Epithelial cell of proximal tubule (primary cell): ENCODE measurements at places on chromosomes 4 and X.

GRCh38 chr4:94469221-94469784, 17.6 kb downstream of the PDLIM5 start:
- DNase-seq: no peak

- DNase-seq: no peak
These were observed 57.4 kb downstream of the BCORL1 start for GRCh38 chrX:130039847-130040246.

DNA sequence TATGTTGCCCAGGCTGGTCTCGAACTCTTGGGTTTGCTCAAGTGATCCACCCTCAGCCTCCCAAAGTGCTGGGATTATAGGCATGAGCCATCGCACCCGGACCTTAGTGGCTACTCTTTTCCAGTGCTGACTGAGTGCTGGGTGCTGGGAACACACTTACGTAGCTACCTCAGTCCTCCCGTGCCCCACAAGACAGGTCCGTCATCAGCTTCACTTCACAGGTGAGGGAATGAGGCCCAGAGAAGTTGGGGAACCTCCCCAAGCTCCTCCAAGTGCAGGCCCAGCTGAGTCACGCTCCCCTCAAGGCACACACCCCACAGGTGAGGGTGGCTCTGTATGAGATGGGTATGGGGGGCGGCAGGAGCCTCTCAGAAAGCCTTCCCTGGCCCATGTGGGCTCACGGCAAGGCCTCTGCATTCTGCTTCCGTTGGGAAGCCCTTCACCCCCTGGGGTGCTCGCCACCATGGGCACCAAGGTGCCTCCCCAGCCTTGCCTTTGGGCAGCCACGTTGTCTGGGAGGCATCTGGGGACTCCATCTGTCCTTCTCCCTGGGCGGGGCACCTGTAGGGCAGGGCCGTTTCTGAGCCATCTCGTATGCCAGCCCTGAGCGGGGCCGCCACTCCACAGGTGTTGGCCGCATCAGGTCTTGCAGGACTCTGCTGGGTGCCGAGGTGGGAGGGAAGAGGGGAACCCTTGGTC, 28.4 kb downstream of the NSG1 start:
- DNase-seq: no peak

DNA sequence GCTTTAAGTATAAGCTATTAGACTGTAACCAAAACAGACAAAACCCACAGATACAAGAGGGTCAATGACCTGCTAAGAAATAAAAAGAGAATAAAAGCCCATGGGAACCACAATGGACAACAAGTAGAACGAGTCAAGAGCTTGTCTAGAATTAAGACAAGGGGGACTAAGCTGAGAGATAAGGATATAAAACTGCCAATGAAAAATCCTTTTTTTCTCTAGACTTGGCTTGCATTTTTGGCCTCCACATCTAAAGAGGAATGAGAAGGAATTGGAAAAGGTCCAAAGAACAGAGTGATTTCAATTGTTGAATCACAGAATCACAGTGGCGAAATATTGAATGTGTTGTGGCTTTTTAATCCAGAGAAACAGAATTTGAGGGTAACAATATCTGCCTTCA, 135.7 kb downstream of the QDPR start:
- DNase-seq: no peak

DNA sequence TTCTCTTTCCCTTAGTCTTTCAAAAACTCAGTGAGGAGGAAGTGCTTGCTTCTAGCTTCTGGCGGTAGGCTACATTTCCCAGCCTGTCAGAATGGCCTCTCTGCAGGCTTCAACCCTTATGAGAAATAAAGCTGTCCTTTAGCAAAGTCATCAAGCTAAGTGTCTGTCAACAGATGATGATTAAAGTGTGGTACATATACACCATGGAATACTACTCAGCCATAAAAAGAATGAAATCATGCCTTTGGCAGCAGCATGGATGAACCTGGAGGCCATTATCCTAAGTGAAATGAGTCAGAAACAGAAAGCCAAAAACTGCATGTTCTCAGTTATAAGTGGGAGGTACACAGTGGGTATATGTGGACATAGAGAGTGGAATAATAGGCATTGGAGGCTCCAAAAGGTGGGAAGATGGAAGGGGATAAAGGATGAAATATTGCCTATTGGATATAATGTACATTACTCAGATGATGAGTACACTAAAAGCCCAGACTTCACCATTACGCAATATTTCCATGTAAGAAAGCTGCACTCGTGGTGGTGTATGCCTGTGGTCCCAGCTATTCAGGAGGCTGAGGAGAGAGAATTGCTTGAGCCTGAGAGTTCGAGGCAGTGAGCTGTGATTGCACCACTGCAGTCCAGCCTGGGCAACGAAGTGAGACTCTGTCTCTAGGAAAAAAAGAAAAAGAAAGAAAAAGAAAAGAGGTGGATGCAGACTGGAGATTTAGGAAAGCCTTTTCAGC, 7.9 kb downstream of the TRIM2 start:
- no peak for DNase-seq

DNA sequence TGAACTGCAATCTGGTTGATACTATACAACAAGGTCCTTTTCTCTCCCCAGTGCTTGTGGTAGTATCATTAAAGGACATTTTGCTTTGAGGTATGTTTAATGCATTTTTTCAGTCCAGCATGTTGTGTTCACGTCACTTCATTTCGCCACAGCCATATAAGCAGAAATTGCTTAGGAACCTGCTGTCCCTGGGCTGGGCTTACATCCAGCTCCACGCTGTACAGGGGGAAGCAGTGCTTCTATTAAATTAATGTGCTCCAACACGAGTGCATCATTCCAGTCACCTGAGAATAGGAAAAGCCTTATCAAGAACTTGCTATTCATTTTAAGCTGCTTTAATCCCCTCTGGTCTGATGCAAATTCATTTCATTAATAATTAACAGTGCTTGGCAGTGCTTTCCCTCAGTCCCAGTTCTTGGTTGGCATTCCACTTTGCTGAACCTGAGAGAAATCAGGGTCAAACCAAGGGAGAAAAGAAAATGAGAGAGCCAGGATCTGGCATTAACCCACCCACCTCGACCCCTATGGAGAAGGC, 47.4 kb upstream of the PTCHD1 start:
- DNase-seq: peak; percentile 29

- no peak for DNase-seq
These were observed 15.6 kb downstream of the TET2 start for GRCh38 chr4:105162123-105162796.

DNA sequence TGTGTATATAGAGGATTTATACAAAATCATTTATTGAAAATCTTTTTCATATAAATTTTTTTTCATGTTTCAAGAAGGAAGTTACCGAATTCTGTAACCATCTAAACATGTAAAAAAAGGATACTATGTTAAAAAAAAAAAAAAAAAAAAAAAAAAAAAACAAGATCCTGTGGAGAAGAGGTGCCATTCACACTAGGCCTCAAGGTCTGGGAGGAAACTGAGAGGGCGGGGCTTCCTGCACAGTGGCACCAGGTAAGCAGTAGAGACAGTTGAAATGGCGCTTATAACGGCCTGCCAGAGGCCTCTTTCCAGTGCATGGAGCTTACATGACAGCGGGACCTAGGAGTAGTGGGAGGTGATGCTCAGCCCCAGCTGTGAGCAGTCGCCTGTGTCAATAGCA, 17.5 kb downstream of the TRAPPC2 start:
- no peak for DNase-seq

- no peak for DNase-seq
These were observed 2.1 kb downstream of the LEF1 start for GRCh38 chr4:108166441-108167315.

DNA sequence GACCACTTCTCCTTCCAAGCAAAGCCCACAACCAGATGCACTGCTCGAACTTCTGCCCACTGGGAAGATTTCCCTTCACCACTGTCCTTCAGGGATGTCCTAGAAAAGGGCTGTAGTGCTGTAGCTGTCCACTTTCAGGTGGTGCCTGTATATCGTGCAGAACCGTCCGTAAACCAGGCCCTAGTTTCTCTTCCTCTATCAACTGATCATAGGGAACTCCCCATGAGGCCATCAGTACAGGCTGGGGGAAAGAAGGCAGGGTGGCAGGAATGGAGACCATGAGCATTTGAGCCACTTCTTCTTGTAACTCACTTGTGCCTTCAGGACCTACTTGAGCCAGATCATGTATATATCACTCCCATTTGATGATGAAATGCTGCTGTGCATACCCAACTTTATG, 57.3 kb upstream of the FAM9B start:
- no peak for DNase-seq

- peak; percentile 41 for DNase-seq
These were observed 433 bp upstream of the COQ2 start for GRCh38 chr4:83285055-83285407.

GRCh38 chrX:96170626-96171025, 514.0 kb upstream of the DIAPH2 start:
- DNase-seq: no peak

- DNase-seq: no peak
These were observed 50.9 kb downstream of the TSC22D3 start for GRCh38 chrX:107724653-107725052.

DNA sequence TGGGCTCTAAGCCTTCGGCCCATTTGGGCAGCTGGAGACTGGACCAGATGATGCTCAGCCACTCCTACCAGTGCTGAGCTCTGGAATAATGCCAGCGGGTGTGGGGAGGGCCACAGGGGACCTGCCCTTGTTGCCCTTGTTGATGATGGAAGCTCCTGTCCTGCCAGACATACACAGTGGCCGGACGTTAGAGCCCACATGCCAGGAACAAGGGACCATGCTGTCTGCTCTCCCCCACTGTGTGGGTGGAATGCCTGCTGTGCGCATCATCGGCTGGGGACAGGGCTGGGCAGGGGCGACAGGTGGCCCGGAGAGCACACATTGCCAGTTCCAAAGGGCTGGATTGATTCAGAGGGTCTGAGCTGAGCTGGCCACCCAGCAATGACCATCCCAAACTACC, 2.0 kb downstream of the ABLIM2 start:
- DNase-seq: no peak

DNA sequence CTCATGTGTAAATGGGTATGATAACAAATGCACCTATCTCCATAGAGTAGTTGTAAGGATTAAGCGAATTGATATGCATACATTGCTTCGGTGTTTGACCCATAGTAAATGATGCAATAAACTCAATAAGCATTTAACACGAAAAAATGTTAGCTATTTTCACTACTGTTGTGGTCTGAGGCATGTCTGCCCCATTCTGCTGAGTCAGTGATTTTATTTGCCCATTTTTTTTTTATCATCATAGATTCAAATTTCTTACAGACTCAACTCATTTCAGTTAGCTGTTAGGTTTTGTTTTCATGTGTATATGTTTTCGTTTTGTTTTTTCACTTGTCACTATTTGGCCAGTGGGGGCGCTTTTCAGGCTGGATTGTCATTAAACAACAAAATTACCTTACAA, 27.8 kb upstream of the ARHGEF9 start:
- no peak for DNase-seq

GRCh38 chr4:152117933-152118507, 357.2 kb upstream of the GATB start:
- no peak for DNase-seq

GRCh38 chr4:83581411-83582288, 45.7 kb downstream of the GPAT3 start:
- no peak for DNase-seq

GRCh38 chr4:73741031-73741749, 821 bp downstream of the CXCL8 start:
- no peak for DNase-seq

GRCh38 chr4:153481478-153481877, 15.3 kb downstream of the TMEM131L start:
- no peak for DNase-seq

- no peak for DNase-seq
These were observed 18.1 kb downstream of the FGFRL1 start for GRCh38 chr4:1029529-1029928.

DNA sequence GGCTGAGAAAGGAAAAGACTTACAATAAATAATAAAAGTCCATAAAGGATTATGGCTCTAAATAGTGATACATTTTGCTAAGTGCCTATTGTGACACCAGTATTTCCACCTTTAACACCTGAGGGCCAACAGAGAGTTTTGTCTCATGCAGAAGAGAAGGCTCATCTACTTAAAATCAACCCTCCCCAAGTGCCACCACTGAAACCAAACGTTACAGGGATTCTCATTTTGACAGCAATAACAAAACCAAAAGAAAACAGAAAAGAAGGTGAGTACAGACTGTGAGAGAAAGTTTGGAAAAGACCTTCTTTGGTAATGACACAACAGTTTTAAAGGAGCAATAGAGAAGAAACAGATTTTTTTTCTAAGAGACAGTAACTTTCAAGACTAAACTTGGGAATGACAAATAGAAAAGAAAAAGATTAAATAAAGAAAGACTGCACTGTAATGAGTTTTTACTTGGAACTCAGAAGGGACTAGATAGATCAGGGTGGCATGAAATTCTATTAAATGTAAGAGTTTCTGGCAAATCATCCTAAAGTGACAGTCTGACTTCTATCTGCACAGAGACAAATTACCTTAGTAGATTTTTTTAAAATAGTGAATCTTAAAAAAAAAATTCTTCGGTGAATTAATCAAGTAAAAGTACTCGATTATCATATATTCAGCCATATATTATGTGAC, 109.7 kb downstream of the ZNF827 start:
- DNase-seq: no peak

- DNase-seq: no peak
These were observed 24.4 kb downstream of the TLR6 start for GRCh38 chr4:38832206-38832605.

GRCh38 chr4:183988874-183989273, 83.8 kb downstream of the STOX2 start:
- no peak for DNase-seq

- DNase-seq: no peak
These were observed 2.2 kb upstream of the SMIM43 start for GRCh38 chr4:121767166-121767565.

DNA sequence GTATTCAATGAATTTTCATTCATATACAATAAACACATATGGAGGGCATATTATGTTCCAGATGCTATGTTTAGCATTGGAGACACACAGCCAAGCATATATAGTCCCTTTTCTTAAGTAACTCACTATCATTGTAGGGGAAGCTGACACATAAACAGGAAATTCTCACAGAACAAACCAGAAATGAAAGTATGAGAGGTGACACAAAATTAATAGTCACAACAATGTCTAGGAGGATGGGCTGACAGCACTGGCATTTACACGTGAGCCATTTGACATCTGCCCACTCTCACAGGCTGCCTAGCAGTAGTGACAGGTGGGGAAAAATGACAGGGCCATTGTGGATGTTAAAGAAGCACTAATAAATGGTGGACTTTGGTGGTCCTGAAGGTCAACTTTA, 2.6 kb upstream of the CNOT6L start:
- DNase-seq: no peak
